ENCODE measurements at places on chromosomes 16 and 17.

DNA sequence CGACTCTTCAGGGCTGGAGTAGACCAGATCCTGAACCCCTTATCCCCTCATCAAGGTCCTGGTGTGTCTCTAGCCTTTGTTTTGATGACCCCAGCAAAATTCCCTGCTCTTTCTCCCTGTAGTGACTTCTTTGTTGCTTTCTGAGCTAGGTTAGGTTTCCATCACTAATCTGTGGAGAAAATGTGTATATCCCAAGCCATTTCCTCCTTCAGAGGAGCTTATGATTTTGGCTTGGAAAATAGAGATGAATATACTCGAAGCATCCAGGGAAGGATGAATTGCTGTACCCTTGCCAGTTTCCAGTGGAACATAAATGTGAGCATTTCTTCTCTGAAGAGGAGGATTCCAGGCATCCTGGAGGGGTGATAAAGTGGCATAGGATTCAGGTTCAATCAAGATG lies 55.8 kb downstream of the KSR1 start:
- DNase-seq, result no peak

- no peak for DNase-seq
These were observed 234.7 kb downstream of the SNX29 start for GRCh38 chr16:12210925-12211869.

GRCh38 chr17:49523706-49524472 lies 28.8 kb downstream of the NGFR start:
- DNase-seq, result no peak

DNA sequence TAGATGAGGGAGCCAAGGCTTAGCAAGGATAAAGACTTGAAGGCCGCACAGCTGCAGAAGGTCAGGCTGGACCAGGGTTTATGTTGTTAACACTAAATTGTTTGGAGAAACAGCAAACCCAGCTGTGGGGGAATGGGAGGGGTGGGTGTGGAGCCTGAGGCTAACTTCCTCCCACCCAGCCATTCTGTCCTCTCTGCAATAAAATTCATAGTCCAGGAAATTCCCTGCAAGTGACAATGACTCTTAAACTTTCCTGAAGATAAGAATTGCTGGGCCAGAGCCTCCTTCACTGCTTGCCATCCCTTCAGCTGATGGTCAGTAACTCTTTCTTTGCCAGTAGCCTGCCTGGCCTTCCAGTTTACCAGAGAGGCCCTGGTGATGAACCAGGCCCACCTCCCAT lies 19.4 kb upstream of the ATP5MC1 start:
- no peak for DNase-seq

DNA sequence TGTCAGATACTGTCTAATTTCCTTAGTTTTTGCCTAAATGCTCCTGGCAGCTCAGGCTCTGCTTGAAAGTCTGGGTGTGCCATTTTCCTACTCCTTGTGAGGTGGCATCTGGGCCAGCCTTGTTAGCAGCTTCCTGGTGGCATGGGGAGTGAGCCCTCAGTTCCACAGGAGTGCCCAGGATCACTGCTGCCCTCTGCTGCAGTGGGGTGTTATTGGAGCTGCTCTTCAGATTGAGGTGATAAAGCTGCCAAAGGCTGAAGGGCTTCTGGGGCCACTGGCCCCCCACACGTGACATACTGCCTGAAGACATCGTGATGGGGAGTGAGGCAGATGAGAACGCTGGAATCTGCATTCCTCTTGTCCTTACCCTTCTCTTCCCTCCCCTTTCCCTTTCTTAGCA lies 27.4 kb downstream of the CEP95 start:
- DNase-seq, result peak; percentile 2

- DNase-seq, result no peak
These were observed 23.0 kb upstream of the GNA13 start for GRCh38 chr17:65079489-65079900.

GRCh38 chr17:48995304-48995973 lies 1.7 kb upstream of the IGF2BP1 start:
- DNase-seq, result peak; percentile 6

DNA sequence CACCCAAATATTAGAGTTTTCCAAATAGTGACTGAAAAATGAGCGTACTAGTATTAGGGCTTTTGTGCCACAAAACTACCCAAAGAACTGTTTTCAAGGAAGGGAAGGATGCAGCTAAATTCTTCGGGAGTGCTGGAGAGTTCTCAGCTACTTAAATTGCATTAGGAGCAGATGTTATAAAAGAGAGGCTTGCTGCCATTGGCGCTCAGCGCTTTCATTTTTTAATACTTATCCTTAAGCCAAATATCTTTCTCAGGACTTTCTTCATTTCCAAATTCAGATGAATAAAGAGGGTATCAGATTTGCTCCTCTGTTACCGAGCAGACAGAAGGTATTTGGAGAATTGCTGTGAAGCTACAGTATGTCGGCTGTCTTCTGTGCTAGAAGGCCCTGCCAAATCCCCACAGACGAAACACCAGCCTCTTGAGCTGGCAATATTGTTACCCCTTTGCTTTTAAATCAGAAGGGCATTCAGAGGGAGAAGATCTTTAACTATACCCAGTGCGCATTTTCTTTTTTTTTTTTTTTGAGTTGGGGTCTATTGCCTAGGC lies 47.2 kb upstream of the CLEC18A start:
- no peak for DNase-seq

GRCh38 chr16:56634715-56635440 lies 2.4 kb downstream of the MT1M start:
- no peak for DNase-seq

DNA sequence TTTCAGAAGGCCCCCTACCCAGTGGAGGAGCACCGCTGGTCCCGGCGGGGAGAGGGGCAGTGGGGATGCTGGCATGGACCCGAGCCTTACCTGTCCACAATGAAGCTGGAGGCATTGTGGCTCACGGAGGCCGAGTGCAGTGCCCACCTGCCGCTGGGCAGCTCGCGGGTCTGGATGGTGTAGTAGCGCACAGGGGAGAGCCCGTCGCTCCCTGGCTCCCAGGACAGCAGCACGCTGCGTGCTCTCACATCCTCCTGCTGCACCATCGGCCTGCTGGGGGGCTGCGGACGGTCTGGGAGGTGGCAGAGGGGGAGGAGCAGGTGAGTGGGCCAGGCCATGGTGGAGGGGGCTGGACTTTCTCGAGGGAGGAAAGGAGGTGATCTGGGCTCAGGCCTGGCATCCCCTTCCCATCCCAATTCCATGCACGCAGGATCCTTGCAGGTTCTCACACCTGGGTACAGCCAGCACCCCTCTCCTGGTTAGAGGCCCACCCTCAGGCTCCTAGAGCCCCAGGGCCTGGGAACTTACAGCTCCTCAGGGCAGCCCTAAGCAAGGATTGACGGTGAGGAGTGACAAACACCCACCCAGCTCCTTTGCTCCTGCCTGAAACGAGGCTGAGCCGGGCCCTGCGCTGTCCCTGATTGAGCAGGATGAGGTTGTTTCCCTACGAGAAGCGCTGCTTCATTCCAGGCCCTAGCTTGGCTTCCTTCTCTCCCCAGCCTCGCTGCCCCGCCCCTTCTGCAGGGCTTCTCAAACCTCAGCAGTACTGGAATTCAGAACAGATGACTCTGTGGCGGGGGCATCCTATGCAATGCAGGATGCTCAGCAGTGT lies 76.2 kb upstream of the CDC42EP4 start:
- DNase-seq, result no peak

- DNase-seq, result no peak
These were observed 20.4 kb upstream of the TRIM25 start for GRCh38 chr17:56934280-56934679.

DNA sequence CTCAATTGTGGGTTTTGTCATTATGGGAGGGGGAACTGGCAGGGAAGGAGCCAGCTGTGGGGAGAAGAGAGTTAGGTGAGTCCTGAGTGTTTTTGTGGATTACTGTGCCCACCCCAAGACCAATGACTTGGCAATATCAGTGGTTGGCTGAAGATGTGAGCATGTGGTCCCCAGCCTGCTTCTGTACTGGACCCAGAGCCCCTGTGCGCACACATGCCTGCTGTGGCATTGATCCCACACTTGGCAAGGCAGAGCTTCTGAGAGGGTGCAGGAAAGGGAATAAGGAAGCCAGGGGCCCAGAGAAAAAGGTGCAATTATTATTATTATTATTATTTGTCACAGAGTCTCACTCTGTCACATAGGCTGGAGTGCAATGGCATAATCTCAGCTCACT lies 1.3 kb downstream of the PRAC1 start:
- no peak for DNase-seq

GRCh38 chr16:15942931-15943690 lies 6.3 kb upstream of the ABCC1 start:
- DNase-seq, result no peak

- no peak for DNase-seq
These were observed 26.3 kb downstream of the ARHGAP23 start for GRCh38 chr17:38454532-38454931.

- no peak for DNase-seq
These were observed 51.7 kb downstream of the ZNF778 start for GRCh38 chr16:89268987-89269735.

DNA sequence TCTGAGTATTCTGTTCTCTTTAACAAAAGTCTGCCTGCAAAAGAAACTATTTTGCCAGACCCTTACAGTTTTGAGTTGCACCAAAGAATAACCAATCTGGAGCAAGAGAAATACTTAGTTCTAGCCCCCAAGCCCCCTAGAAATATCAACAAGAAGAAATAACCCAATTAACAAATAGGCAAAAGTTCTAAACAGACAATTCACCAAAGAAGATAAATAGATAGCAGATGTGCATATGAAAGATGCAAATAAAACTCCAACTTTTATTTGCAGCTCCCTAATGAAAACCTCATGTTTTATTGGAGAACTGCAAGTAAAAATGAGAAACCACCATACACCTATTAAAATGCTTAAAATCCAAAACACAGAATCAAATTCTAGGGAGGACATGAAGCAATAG lies 1308.0 kb downstream of the CDH11 start:
- no peak for DNase-seq

GRCh38 chr17:18155179-18155578 lies 28.4 kb upstream of the ALKBH5 start:
- no peak for DNase-seq

- no peak for DNase-seq
These were observed 41.0 kb downstream of the TUBD1 start for GRCh38 chr17:59851439-59852375.

DNA sequence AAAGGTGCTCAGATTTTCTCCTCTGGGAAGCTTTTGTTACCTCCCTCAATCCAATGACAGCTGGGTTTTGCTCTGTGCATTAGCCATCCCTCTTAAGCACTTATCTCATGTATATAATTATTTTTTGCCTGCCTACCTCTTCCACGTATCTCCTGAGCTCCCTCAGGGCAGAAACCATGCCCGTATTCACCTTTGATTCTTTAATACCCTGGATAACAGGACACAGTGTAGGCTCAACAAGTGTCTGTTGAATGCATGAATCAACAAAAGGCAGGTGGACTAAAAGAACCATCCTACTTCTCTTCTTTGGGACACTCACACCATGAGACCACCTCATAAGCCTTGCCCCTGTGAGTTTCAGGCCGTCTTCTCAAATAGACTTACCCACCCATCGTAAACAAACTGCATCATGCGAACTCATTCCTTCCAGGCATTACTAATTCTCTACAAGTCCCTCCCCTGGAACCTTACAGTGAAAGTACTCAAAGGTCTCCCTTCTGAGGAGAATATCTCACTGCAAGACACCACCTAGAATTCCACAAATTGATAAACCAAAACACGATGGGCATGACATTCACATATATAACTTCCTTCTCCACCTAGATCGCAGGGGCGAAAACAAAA lies 3.2 kb downstream of the ARHGAP17 start:
- no peak for DNase-seq

- peak; percentile 17 for DNase-seq
These were observed 5.0 kb downstream of the CX3CL1 start for GRCh38 chr16:57377080-57377841.

- DNase-seq, result peak; percentile 69
These were observed 4.3 kb upstream of the APRT start for GRCh38 chr16:88815901-88816589.

DNA sequence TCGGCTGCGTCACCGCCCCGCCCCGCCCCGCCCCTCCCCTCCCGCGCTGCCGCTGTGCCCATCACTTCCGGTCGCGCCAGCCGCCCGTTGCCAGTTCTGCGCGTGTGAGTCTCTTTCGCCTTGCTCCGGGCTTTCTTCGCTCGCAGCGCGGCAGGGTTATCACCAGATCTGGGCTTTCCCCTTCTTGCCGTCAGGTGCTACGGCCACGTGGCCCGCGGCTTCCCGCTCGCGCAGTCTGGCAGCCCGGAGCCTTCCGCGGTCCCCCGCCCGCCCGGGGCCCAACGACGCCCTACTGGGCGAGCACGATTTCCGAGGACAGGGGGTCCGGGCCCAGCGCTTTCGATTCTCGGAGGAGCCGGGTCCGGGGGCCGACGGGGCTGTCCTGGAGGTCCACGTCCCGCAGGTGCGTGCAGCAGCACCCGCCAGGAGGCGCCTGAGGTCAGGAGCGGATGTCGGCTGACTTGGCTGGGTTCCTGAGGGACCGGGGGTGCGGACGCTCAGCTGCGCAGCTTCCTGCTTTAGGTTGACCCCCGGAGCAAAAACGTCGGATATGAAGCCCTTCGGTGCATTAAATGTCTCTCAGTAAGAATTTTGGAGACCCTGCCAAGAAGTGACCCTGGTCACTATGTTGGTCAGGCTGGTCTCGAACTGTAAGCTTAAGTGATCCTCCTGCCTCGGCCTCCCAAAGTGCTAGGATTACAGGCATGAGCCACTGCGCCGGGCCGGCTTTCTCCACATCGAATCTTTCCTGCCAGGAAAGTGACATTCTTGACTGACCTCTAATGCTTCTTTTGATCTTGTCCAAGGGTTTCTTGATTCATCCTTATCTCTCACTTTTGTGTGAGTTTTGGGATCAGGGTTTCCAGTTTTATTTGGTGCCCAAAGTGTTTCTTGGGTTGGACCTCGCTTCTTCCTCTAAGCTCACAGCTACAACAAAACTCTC lies at the start of gene METTL23:
Gene METTL23 (plus strand): TSS at position 64 of the 943 bp plus-strand sequence. CDS start 2,872 bp downstream, outside the sequence.
- DNase-seq, result peak; percentile 78

GRCh38 chr16:85651629-85652430 lies 36.9 kb downstream of the GINS2 start:
- no peak for DNase-seq

DNA sequence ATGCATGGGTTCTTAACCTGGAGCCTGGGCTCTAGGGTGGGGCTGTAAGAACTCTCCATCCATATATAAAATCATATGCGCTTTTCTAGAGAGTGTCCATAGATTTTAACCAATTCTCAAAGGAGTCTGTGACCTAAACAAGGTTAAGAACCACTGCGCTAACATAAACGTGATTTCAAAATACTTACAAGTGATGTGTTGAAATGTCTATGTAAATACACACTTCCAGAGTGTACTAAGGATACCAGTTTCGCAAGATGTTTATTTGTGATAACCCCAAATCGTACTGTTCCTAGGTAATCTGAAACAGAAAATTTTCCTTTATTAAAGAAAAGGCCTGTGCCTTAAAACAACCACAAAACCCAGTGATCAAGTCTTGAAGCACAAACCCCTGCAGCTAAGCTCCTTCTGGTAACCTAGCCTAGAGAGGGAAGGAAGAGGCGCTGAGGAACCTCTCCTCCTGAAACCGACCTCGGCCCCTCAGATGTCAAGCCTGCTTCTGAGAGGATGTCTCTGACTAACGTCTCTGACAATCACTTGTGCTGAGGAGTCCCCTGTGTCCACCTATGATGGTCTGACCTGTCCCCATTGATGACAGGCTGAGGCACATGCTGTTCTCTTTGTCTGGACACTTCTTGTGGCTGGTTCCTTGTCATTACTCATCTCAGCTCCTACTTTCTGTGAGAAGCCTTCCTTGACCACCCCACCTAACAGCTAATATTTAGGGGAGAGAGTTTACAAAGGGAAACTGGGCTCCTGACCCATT lies 32.2 kb downstream of the SNN start:
- no peak for DNase-seq

Measured in stimulated activated CD4-positive, alpha-beta T cell treated with anti-CD3 and anti-CD28 coated beads, Interleukin-4, amount 100 ng/mL, for 1 hour (primary cell).